GF-D8 (cell line): ENCODE measurements at places on chromosomes 13 and 19.

GRCh38 chr13:66618702-66619101 lies 611.4 kb downstream of the PCDH9 start:
- no peak for DNase-seq

DNA sequence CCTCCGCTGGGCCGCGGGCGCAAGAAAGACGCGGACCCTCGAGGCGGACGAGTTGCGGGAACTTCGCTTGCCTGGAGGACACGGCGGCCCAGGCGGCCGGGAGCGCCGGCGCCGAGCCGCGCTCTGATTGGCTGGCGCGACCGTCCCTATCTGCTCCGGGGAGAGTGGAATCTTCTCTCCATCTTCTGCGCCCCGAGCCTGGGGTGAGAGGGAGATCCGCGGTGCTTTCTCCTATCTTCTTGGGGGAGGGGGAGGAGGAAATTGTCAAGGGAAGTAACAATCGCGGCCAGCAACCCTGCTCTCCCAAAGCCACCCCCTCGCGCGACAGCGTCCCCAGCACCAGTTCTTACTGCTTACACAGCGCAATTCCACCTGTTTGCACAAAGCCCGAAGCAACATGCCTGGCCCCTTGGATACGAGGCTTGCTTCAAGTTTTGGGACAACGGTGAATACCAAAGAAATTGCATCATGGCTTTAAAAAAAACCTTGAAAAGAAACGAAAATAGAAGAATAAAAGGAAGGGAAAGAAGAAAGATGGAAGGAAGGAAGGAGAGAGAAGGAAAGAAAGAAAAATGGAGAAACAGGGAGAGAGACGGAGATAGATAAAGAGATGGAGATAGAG lies 4.8 kb downstream of the SOX21 start:
- no peak for DNase-seq

DNA sequence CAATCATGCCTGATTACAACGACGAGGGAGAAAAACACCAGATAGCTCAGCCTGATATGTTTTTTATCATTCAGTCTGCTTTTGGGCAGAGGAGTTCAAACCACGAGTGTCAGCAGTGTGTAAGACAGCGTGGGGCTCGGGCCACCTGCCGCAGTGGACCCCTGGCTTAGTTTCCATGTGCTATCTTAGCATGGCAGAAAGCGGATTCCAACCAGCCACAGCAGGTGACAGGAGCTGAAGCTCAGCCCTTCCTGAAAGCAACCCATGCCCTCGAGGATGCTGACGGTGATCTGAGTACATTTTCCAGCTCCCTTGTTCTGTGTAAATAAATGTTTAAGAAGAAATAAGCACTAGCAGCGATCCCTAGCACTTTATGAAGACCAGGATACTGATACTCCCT lies 32.2 kb upstream of the MBNL2 start:
- DNase-seq: no peak

- DNase-seq: no peak
Observed at GRCh38 chr13:43787997-43788396, 1.2 kb upstream of the ENOX1 start.

DNA sequence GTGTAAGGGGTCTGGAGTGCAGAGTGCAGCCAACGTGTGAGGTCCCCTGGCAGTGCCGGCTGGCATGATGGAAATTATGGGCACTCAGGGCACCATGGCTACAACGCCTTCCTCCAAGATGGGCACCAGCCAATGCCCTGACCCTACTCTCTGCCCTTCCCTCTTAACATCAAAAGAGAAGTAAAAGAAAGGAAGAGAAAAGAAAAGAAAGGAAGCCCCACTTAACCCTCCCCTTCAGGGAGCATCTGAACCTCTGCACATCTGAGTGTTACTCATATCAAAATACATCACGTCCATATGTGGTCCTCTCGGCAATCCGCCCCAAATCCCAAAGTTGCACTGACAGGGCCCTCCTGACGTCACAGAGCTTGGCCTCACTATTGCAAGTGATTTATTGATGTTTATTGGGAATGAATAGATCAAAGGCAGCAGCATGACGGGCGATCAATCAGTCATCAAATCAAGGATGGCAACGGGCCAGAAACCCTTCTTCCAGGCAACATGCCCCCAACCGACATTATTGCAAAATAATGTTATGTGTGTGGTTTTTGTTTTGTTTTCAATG lies 1.3 kb downstream of the TSHZ3 start:
- DNase-seq: no peak

GRCh38 chr13:44908712-44909111 lies 80.6 kb downstream of the NUFIP1 start:
- no peak for DNase-seq

- no peak for DNase-seq
Observed at GRCh38 chr19:5484398-5485285, 29.4 kb downstream of the ZNRF4 start.

DNA sequence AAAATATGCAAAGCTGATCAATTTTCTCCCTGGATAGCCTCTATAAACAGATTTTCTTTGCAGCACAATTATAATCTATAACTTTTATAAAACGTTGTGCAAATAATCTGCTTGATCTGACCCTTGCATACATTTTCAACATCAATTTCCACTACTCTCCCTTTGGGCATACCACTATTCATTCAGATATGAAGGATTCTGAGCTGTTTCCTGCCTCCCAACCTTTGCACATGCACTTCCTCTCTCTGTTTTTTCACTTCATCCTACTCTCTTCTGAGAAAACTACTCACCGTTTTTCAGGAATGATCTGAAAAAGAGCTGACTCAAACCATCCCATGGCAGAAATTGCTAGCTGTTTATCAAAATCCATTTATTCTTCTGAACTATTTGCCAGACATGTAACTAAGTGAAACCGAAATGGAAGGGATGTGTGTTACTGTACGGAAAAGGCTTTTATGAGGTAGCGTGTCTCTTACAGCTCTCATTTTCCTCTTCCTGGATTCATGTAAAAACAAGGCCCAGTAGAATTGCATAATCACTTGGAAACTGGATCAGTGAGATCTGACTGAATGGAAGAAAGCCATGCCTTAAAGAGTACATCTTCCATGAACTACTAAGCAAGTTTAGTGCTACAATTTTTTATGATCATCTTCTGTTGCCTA lies 1447.3 kb upstream of the MIR17HG start:
- DNase-seq: no peak

DNA sequence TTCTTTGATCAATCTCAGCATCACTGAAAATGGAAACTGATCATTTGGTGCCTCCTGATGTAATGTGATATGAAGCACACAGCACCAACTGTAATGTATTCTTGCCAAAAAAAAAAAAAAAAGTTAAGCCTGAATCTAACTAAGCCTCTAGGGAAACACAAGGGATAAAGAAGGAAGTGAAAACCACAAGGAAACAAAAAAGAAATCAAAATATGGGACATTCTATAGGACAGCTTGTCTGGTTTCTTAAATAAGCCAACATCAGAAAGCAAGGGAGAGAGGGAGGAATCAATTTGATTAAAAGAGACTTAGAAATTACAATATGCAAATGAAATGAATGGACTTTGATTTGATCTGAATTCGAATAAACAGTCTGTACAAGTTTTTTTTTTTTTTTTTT lies 20.6 kb upstream of the METTL21C start:
- no peak for DNase-seq

- no peak for DNase-seq
Observed at GRCh38 chr19:1173159-1173844, 766 bp downstream of the SBNO2 start.

GRCh38 chr19:14871619-14872230 lies 14.2 kb downstream of the OR7A17 start:
- DNase-seq: no peak

DNA sequence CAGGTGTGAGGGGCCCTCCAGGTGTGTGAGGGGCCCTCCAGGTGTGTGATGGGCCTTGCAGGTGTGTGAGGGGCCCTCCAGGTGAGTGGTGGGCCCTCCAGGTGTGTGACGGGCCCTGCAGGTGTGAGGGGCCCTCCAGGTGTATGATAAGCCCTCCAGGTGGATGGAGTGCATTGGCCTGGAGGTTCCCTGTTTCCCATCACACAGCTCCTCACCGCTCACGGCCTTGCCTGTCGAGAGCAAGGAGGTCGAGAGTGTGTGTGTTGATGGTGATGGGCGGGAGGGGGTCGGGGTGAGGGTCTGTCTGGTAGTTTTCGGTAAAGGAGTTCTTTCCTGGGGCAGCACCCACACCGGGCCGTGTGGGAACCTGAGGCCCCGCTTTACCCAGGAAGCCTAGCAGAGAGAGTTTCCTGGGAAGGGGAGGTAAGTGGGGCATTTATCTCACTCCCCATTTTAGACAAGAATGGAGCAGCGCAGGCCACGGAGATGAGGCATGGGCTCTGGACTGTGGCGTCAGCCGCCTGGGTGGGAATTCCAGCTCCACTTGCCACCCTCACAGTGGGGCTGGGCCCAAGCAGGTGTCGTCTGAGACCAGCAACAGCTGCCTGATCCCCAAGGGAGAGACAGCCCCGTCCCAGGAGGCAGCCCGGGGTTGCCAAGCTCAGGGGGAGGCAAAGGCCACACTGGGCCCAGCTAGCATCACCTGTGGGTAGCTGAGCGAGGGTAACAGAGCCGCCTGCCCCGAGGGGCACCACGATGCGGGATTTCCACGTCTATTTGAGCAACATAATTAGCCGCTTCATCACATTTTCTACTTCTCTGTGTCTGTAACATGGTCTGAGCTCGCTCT lies 10.9 kb upstream of the GAS6 start:
- no peak for DNase-seq

DNA sequence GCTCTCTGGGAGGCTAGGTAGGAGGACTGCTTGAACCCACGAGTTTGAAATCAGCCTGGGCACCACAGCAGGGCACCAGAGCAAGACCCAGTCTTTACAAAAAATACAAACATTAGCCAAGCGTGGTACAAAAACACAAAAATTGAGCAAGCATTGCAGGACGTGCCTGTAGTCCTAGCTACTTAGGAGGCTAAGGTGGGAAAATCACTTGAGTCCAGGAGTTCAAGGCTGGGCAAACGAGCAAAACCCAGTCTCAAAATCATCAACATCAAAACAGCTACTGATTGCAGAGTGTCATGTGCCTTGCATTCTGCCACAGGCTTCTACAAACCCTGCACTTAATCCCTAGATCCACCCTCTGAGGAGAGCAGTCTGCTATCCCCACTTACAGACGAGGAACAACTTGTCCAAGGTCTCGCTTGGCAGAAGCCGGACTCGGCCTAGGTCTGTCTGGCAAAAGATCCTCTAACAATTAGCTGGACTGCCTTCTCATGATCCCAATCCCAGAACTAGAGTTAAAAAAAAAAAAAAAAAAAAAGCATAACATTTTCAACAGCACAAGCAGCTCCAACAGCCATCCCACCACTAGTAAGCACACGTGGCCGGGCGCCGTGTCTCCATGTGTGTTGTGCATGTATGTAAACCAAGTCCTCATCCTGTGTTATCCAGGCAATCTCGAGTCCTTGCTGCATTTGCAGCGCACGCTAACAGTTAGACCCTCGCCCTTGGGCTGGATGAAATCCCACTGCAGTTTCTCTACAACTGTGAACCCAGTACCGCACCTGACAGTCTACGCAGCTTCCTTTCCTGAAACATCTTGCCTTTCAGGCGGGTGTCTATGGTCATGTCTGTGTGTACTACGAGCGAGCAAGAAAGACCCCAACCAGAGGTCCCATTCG lies 2.0 kb downstream of the PPP6R1 start:
- DNase-seq: no peak

- DNase-seq: no peak
Observed at GRCh38 chr19:34459614-34460013, 21.9 kb upstream of the WTIP start.
